ENCODE measurements at places on chromosomes 12 and 14. TPM values are rescaled to one million over a fixed set of nuclear protein-coding genes. Genes with fewer than 3 reads are reported as not detected.

TSHR gene
- polyA plus RNA-seq, result not detected

SIRT4 gene
- polyA plus RNA-seq, result 0.54 TPM

RIMKLB gene
- 12.5 TPM for polyA plus RNA-seq

AICDA gene
- polyA plus RNA-seq, result not detected

- no peak for DNase-seq
Observed at GRCh38 chr12:50157259-50157658, 9.9 kb downstream of the CERS5 start.

DNA sequence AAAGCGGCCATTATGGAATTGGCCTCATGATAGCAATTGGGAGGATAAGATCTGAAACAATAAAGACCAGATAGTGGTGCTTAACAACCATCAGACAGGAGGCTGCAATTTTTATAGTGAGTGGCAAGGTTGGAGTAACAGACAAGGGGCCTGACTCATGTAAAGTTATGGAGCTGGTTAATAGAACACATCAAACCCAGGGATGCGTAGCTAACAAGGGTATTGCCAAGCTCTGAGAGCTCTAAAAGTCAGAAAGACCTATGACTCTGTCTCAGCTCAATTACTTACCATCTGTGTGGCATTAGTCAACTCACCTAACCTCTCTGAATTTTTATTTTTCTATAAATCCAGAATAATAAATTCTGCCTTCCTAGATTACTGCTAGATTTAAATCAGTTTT lies 1731.5 kb upstream of the FLRT2 start:
- no peak for DNase-seq

DNA sequence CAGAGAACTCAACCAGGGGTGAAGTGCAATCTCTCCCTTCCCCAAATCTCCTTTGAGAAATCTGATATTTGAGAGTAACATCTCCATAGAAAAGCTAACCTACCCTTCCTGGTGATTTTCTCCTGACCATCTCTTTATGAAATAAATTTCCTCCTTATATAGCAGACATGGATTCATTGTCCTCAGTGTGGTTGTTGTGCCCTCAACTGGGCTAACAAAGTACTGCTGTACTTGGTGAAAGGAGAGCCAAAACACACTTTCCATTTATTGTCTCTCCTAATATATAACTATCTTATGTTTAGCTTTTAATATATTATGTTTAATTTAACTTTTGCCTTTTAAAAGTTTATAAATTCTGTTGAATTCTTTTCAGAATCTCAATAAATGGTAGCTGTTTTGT lies 65.1 kb upstream of the SLCO1B1 start:
- DNase-seq, result no peak

DNA sequence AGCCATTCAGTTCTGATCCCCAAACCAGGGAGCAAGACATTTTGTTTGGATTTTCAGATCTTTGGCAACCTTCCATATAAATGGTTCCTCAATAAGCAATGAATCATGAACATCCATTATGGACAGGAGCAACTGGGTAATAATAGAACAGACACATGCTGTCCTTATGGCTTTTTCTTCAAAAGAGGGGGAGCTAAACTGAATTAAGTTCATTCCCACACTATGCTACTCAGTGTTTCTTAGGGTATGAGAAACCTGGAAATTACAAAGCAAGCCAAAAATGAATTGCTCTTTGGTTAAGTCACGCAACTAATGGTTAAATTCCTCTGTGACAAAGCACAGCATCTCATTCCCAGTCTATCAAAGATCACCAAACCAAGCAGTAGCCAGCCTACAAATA lies 51.0 kb downstream of the PTGER2 start:
- no peak for DNase-seq

DNA sequence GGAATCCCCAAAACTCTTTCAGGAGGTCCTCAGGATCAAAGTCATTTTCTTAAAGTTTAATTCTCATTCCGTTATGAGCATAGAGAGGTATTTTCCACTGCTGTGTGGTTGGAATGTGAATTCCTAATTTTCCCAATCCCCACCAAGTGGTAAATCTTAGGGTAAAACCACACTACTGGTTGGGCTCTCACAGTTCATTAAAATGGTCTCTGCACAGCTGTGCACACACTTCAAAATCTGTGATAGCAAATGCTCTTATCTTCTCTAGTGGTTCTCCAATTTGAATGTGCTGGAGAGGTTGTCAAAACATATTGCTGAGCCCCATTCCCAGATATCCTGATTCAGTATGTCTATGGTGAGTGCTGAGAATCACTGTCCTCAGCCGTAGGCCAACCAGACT lies 189.1 kb downstream of the BMP4 start:
- no peak for DNase-seq

DNA sequence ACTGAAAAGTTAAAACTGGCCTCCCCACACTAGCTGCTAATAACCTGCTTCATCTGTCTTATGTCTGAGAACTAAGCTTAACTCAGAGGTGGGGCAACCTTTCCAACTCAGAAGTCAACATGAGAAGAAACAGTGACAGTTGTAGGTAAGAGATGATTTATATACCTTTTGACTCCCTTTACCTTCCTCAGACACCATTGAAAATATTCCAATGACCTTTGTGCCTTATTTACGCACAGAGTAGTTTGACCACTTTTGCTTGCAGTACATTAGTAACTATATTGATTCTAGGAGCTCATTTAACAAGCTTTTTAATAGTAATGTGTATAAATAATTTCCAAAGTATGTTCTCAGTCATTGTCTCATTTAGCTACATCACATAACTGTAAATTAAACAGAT lies 77.6 kb downstream of the ALX1 start:
- DNase-seq, result no peak

DNA sequence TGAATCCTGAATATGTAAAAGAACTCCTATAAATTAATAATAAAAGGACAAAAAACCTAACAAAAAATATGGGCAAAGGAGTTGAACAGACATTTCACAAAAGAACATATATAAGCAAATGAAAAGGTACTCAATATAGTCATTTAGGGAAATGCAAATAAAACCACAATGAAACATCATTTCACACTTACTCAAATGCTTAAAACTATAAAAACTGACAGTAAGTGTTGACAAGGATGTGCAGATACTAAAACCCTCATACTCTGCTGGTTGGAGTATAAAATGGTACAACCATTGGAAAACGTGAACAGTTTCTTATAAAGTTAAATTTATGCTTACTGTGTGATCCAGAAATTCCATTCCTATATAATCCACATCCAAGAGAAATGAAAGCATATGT lies 247.1 kb downstream of the GXYLT1 start:
- no peak for DNase-seq

DNA sequence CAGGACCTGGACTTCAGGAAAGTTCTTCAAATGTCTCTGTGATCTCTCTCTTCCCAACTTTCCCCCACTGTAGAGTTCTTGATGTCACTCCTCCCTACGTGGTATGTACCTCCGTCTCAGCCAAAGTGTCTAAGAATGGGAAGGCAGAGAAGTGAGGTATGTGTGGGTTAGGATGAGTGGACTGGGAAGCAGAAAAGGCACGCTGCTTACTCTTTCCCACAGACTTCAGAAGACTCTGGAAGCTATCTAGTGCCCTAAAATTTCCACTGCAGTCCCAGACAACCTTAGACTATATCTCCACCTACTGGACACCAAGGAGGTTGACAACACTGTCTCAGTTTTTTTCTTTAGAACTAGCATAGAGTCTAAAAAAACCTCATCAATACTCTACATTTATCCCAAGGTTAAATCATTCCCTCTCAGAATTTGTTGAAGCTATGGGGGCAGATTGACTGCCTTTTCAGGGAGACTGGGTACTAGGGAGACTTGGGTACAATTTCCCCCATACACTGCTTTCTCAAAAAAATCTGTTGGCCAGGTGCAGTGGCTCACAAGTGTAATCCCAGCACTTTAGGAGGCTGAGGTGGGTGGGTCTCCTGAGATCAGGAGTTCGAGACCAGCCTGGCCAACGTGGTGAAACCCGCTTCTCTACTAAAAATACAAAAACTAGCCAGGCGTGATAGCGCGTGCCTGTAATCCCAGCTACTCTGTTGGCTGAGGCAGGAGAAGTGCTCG lies 20.6 kb upstream of the ITGA5 start:
- DNase-seq, result no peak
